ENCODE measurements at places on chromosomes 6 and 20.

- DNase-seq: no peak
Observed at GRCh38 chr20:34654207-34654744, 22.6 kb downstream of the PIGU start.

- DNase-seq: no peak
Observed at GRCh38 chr6:74642101-74642500, 563.8 kb downstream of the COL12A1 start.

- no peak for DNase-seq
Observed at GRCh38 chr6:106448000-106448426, 87.5 kb downstream of the CRYBG1 start.

- no peak for DNase-seq
Observed at GRCh38 chr6:252775-253535, 39.3 kb upstream of the DUSP22 start.

- no peak for DNase-seq
Observed at GRCh38 chr20:49236301-49236700, 17.1 kb downstream of the DDX27 start.

- peak; percentile 83 for DNase-seq
Observed at GRCh38 chr20:53611449-53611894, 17.8 kb upstream of the ZNF217 start.

DNA sequence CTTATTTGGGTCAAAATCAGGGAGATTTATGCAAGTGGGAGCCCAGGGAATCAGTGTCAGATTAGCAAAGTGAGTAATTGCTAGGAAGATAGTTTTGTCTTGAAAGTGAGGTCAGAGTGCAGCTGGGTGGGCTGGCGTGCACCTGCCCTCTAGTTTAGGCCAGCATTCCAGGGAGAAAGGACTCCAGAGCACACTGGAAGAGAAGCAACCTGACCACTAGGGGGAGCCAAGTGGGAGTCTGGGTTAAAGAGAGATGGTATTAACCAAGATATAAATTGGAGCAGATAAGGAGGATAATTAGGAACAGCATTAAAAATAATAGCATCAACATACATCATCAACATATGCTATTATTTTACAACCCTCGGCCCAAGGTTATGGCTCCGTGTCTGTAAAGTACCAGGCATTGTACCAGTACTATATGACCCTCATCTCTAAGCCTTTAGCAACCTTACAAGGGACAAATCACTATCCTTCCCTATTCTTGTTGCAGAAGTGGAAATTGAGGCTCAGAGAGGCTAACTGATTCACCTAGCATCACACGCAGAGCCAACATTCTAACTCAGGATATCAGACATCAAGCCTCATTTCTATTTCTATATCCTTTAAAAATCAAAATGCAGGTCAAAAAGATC, 57.8 kb downstream of the SLC2A10 start:
- DNase-seq: no peak

DNA sequence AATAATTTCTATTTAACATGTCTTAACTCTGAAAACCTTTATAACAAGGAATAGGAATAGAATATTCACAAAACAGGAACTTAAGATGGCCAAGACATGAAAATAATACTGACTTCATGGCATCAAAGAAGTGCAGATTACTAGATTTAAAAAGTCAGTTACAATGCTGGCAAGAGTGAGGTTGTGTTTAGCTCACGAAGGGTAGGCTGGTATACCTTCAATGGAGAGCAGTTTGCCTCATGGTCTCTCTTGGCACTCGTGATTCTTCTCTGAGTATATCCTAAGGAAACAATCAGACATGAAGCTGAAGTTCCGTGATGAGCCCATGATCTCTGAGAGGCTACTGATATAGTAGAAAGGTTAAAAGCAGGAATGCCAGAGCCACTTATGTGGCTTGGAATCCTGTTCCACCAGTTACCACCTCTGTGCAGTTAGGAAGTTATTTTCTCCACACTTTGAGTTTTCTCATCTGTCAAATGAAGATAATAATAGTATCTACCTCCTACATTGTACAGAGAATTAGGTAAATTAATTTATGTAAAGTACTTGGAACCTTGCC, 7.2 kb downstream of the NCOA7 start:
- no peak for DNase-seq

DNA sequence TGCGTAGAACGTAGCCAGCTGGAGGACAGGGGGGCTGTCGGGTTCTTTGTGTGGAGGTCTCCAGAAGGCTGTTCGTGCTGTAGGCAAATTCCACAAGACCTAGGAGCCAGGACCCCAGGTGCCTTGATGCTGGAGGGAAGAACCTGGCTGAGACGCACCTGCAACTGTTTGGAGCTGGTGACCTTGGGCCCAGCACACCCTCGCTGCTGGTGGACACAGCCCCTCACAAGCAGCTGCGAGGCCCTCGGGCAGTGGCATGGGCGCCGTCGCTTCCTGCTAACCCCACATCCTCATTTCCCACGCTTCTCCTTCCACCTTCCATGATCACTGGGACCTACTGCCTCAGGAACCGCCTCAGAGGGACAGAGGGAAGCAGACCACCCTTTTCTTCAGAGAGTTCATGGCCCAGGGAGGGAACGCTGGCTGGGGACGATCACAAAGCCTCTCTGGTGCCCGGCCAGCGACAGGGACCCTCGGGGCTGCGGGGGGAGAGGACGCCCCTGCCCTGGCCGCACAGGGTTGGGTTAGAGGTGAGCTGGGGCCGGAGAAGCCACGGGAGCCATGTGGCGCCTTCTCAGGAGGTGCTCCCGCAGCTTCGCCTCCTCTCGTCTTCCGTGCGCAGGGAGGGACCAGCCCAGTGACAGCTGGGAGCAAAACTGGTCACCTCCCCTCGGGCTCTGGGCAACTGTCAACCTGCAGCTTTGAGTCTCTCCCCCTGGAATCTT, 18.4 kb downstream of the DLL1 start:
- no peak for DNase-seq

GRCh38 chr6:4164117-4164442, 28.7 kb upstream of the ECI2 start:
- DNase-seq: no peak

- no peak for DNase-seq
Observed at GRCh38 chr6:169568314-169569087, 133.3 kb downstream of the WDR27 start.

- DNase-seq: peak; percentile 98
Observed at GRCh38 chr20:64055893-64056638, 6.6 kb upstream of the SOX18 start.

DNA sequence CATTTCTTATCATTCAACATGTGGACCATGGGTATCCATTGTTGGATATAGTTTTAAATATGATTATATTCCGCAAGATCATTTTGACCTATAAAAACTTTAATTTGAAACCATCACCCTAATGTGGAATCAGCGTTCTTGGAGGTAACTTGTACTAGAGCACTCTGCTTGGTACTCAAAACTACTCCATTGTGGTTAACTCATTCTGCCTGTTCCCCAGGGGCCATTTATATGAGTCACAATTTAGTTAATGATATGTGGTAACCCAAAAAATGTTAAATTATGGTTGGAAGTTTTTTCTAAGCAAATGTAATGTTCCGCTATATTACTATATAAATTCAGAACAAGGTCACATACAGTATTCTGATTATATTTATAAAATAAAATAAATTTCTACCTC, 109.3 kb downstream of the TRDN start:
- DNase-seq: no peak

DNA sequence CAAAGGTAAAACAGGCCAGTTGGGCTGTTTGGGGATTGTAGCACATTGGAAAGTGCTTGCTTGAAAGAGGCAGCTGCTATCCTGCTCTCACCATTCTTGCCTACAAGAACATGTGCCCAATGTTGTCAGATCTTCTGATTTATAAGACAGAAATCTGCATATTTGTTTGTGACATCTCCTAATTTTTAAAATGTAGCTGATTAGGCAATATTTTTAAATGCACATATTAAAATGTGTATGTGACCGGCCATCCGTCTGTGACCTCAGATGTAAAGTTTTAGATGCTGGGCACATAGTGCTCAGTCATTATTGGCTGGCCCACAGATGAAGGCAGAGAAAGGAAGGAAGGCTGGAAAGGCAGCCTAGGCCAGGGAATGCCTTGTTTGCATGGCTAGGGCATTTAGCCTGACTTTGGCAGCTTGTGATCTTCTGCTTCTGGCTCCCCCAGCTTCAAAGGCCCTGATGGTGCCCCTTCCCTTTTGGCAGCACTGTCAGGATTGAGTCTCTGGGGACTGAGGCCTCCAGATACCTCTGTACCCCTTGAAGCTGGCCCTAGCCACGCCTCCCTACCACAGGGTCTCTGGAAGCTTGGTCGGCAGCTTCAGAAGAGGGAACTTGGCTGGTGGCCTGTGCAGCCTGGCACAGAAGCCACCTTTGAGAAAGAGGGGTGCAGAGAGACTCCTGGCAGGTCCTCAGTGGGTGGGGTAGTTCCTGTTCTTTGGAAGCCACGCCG, 6.4 kb downstream of the SNPH start:
- no peak for DNase-seq

- DNase-seq: peak; percentile 40
Observed at GRCh38 chr6:161434921-161435747, 161.3 kb upstream of the AGPAT4 start.

DNA sequence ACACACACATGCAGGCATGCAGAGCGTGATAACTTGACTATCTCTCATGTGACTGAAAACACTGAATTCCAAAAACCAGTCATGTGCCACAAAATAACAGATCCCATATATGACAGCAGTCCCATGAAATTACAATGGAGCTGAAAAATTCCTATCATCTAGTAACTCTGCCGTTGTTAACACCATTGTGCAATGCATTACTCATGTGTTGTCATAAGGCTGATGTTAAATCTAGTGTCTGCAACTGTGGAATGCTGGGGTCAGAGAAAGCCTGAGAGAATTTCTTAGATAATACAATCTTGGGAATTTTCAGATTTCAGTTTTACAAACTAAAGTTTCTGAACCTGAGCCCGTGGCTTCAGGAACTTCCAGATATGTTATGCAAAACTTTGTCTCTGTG, 70.2 kb downstream of the LYRM4 start:
- DNase-seq: no peak

DNA sequence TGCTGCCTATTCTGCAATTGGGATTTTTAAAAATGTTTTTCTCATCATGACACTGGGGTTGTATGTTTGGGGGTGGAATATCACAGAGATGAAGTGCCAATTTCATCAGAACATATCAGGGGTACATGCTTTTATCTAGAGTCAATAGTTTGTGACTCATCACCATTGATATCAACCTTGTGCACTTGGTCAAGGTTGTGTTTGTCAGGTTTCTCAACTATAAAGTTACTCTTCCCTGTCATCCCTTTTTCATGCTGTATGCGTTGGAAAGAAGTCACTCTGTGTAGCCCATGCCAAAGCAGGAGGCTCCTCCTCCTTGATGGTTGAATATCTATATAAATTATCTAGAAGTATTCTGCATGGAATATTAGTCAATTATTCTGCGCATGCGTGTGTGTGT, 145.4 kb upstream of the TSHZ2 start:
- no peak for DNase-seq

GRCh38 chr6:97195117-97195516, 87.9 kb downstream of the MMS22L start:
- DNase-seq: no peak

DNA sequence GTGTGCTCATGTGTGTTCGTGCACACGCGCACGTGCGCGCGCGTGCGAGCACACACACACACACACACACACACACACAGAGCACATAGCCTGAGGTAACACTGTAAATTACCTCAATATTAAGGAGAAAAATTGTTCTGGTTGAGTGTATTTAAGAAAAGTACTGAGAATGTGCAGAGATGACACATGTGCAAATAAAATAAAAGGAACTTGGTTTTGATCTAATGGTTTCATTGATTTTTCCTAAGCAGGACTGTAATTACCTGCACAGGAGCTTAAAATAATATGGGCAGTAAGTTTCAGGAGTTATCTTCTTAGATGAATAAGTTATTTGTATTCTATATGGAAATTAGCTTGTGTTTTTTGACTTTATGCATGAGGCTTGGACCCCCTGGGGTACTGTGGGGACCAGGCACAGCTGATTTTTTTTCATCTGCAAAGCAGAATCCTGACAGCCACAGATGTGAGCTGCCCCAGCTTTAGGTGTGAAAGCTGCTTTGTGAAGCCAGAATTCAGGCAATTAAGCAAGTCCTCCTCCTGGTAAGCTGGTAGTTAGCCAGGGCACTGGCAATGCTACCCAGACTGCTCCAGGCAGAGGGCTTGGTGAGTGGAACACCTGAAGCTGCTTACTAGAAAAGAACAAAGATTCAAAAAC, 1040.6 kb upstream of the CITED2 start:
- DNase-seq: no peak

- DNase-seq: no peak
Observed at GRCh38 chr20:57159945-57160610, 106.4 kb downstream of the BMP7 start.

DNA sequence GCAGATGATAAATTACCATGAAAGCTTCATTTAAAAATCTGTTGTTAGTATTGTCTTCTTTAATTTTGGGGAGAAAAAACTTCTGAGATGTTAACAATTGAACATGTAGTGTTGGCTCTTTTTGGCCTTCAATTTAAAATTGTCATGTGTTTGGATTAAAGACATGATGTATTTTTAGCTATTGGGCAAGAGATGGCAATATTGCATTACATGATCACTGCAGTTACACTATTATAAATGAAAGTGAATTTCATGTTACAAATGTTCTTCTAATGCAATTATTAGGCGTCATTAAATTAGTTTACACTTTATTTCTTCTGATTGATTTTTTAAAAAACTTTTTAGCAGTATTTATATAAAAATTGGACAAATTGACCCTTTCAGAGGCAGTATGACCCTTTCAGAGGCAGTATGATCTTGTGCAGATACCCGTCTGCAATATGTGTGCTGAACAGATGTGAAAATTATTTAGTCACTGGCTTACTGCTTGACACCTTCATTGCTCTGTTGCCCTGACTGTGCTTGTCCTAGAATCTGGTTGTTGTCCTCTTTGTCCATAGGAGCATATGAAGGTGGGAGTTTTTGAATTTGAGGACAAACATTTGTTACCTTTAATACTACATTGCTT, 25.8 kb downstream of the CDKAL1 start:
- DNase-seq: no peak

DNA sequence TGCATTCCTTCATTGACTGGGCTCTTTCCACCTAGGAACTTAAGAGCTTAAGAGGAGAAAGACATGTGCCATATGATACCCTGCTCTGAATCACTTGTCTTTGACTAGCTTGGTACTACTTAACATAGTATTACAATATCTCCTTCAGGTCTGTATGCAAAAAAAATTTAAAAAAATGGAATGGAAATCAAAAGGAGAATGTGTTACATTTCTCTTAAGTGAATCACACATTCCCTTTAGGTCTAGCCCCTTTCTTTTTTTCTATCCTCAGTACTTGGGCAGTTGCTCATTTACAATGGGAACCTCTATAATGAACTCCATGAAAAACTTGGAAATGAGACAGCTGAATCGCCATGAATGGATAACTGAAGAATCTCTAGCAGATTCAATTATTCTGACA, 53.8 kb downstream of the SLC35F1 start:
- DNase-seq: no peak

Data from SJSA1 (cell line).